Right renal pelvis (tissue), 4 donors: ENCODE measurements at places on chromosomes 6 and 20. TPM values are rescaled to one million over a fixed set of nuclear protein-coding genes. Genes with fewer than 3 reads are reported as not detected.

Gene VWA7
- 7.1 TPM for polyA plus RNA-seq

Gene IMPG1
- 1.8 TPM for polyA plus RNA-seq

Gene MOG
- not detected for polyA plus RNA-seq

Gene FAM209B
- polyA plus RNA-seq, result 0.25 TPM

Gene DCDC2
- polyA plus RNA-seq, result 93.1 TPM

Gene C20orf144
- 0.20 TPM for polyA plus RNA-seq

DNA sequence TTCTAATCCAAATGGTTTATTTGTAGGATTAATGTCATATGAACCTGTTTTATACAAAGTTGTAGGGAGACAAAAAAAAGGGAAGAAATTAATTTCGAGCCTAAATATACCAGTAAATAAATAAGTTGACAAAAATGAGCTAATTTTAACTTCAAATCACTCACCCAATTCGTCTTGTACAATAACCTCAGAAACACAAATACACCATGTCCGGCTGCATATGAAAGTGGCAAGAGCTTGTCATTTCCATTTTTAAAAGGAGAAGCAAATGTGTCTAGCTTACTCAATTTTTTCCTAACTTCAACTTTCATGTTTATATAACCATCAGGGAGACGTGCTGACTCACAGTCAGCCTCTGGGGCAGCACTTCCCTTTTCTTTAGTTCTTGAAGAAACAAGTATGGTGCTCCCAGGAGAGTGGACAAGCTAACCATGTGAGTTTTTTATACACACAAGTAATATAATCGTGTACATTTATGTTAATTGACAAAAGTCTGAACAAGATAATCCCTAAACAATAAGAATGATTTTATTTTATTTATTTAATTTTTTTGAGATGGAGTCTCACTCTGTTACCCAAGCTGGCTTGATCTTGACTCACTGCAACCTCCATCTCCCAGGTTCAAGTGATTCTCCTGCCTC lies 55.5 kb upstream of the SGK1 start:
- no peak for DNase-seq

- DNase-seq, result no peak
Measured at GRCh38 chr6:70375882-70376281, 37.4 kb upstream of the FAM135A start.

GRCh38 chr20:32062776-32063170 lies 10.7 kb downstream of the HCK start:
- no peak for DNase-seq

- peak; percentile 45 for DNase-seq
Measured at GRCh38 chr20:431012-431904, 23.2 kb downstream of the RBCK1 start.

DNA sequence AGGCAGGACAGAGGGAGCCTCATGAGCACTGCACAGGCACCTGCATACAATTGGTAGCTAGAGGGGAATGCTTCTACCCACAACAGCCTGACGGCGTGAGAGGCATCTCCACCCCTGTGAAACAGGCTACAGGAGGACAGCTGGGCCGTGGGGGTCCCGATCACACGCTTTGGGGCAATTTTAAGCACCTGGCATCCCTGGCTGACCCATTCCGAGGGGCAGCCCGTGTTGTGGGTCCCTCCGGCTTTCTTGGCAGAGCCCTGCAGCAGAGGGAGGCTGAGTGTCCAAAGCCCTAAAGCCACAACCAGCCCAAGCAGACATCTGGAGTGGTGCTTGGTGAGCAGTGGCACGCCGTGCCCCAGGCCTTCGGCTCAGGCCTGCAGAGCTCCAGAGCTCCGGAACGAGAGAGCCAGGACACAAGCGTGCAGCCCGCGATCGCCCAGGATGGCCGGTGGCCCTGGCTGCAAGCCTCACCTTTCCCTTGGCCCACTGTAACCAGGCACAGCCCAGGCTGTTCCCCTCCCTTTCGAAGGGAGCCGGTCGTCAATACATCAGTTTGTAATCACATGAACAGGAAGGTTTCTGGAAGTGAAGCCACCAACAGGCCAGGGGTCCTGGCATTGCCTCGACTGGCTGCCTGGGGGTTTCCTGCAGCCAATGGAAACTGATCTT lies 81.4 kb downstream of the DLL1 start:
- no peak for DNase-seq

DNA sequence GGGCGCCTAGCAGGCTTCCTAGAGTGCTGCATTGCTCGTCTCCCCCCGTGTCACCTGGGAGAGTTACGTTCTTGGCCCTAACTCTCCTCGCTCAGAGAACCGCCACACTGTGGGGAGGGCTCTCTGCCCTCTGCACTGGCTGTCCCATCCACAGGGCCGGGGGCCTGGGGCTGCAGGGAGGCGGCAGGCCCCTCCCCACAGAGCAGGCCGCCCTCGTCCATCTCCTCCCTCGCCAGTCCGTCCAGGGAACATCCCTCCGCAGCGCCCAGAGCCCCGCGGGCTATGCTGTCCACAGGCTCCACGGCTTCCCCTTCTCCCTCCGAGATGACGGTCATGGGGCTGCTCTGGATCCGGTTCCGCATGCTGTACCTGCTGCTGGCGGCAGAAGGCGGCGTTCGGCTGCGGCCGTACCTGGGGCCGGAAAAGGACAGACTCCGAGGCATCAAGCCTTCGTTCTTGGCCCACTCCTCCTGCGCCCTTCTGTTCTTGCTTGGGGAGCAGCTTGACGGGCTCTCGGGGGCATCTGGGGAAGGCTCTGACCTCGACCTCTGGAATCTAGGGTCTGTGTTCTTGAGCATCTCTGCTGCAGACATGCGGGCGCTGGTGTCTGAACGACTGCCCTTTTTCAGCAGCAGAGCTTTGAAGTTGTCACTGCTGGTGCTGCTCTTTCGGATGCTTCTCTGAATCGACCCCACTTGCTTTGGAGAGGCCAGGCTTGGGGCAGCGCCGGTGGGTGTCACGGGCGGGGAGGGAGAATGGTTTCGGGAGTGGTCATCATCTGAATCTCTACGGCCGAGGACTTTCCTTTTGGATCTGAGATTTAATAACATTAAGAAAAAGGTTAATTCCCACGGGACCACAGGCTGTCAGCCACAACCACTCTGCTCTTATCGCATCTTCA lies 20.2 kb downstream of the HEBP2 start:
- DNase-seq, result no peak

GRCh38 chr6:167245591-167245990 lies 45.5 kb upstream of the UNC93A start:
- no peak for DNase-seq

DNA sequence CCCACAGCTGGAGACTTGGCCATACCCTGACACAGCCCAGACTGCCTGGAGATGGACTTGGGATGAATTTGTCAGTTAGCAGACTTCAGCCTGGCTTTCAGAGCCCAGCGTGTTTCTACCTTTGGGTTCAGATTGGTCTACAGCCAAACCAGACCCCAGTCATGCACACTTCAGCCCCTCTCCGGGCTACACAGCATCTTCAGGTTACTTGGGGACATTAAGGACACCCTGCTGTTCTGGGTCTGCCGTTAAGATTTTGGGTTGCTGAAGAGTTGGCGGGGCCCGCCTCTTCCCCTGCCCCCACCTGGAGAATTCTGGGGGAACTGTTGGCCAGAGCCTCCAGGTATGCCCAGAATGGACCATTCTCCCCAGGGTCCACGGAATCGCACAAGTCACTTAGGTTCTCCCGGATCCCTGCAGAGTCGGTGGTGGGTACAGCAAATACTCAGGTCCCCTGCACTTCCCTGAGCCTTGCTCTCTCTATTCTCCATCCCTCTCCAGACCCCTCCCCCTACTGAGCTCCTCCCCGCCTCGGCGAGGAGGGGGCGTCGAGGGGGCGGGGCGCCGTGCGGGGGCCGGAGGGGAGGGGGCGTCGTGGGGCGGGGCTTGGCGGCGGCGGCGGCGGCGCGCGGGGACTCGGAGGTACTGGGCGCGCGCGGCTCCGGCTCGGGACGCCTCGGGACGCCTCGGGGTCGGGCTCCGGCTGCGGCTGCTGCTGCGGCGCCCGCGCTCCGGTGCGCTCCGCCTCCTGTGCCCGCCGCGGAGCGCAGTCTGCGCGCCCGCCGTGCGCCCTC lies at the start of gene PTK7:
TSS of gene PTK7 (plus strand) at position 645 of the 794 bp plus-strand sequence. CDS start 175 bp downstream, outside the sequence.
- DNase-seq, result no peak

- no peak for DNase-seq
Measured at GRCh38 chr6:18115356-18115755, 7.1 kb downstream of the NHLRC1 start.
